Epithelial cell of umbilical artery (primary cell): ENCODE measurements at places on chromosomes 16 and 17. TPM values are rescaled to one million over a fixed set of nuclear protein-coding genes. Genes with fewer than 3 reads are reported as not detected.

CSH2 gene
- total RNA-seq, result not detected in 2 replicates

SNAI3 gene
- 0.32 TPM in 1 of 2 replicates, not detected in the other for total RNA-seq

UNC119 gene
- 16.2 and 28.6 TPM in 2 replicates for total RNA-seq

SLFN13 gene
- 1.3 and 5.8 TPM in 2 replicates for total RNA-seq

KCNH6 gene
- under 0.01 TPM in 1 of 2 replicates, not detected in the other for total RNA-seq

ASPHD1 gene
- 1.2 and 3.6 TPM in 2 replicates for total RNA-seq

NEUROD2 gene
- not detected in 2 replicates for total RNA-seq

MT1H gene
- total RNA-seq, result not detected in 2 replicates

CA7 gene
- total RNA-seq, result not detected in 2 replicates

PLXDC1 gene
- total RNA-seq, result not detected in 2 replicates

CACNG4 gene
- total RNA-seq, result not detected in 2 replicates

CLEC18B gene
- under 0.01 TPM in 1 of 2 replicates, not detected in the other for total RNA-seq

MT1F gene
- 0.32 TPM in 1 of 2 replicates, not detected in the other for total RNA-seq

NOXO1 gene
- not detected in 2 replicates for total RNA-seq

STH gene
- total RNA-seq, result not detected in 2 replicates
